Adipocyte (in vitro differentiated cells): ENCODE measurements at places on chromosomes 16 and 17.
A peak's percentile ranks its signal among the peaks of the same experiment; 100 is the strongest.

- DNase-seq, result no peak
These were observed 70.3 kb upstream of the MMP2 start for GRCh38 chr16:55408661-55409060.

DNA sequence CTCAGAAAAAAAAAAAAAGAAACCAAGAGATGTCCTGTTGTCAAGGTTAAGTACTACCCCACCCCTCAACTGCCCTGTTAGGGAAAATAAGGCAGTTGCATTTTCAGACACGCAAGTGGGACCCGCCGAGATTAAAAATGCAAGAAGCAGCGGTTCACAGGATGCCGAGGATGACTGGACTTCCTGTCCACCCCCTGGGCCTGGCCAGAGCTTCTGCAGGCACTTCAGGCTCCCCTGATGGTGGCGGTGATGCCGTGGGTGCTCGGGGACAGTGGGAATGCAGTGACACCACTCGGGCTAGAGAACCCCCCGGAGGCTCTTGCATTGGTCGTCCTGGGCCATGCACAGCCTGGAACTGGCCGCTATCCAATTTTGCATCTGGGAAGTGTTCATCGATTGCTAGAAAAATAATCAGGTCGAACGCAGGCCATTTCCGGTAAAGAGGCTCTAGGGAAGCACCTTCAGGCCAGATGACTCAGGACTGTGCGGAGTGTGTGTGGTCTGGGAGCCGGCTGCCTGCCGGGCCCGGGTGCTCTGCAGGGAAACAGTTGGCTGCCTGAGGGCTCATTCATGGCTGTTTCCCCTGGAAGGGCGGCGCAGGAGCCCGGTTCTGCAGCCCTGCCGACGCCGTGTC lies 13.4 kb upstream of the CRISPLD2 start:
- peak; percentile 80 for DNase-seq

DNA sequence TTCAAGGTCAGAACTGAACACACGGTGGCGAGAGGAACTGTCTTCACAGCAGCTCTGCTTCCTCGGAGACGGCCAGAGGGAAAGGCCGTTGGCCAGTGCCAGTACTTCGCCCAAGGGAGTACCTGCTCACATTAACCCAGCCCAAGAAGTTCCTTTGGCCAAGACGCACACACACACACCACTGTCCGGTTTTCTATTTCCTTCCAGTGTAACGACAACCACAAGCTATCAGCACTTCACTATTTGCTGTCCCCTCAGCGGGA lies 744 bp upstream of the GGNBP2 start:
- DNase-seq, result peak; percentile 72

DNA sequence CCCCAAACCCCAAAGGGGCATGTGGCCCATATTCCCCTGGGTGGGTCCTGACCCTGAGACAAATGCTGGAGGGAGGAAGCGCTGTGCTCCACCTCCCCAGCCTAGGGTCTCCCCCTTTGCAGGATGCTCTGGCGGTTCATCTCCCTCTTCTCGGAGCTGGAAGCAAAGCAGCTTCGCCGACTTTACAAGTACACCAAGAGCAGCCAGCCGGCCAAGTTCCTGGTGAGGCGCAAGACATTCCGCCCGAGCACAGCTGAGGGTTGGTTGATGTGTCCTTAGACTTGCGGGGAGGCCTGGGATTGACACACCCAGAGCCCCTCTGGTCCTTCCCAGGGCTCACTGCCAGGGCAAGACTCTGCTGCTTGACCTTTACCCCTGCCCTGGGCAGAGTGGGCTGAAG lies 4.3 kb downstream of the CHCT1 start:
- no peak for DNase-seq

DNA sequence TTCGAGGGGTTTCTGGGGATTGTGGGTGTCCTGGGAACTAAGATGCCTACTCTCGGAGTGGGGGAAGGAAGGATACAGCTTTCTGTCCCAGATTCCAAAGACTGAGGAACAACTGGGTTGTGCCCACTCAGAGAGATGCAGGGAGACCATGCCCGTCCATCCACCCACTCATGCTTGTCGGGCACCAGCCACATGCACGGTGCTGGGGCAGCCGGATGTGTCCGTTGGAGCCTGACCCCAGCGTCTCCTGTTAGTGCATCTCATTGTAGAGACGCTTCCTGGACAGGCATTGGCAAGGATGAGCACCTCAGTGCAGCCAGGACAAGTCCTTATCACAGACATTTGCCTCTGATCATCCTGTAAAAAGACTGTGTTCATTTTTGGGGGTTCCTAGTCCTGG lies 58.1 kb downstream of the METRNL start:
- DNase-seq, result no peak
